Dermis lymphatic vessel endothelial cell (primary cell): ENCODE measurements at places on chromosomes 6 and 20. TPM values are rescaled to one million over a fixed set of nuclear protein-coding genes. Genes with fewer than 3 reads are reported as not detected.

The ZNF831 gene
- total RNA-seq = 0.17 and 0.22 TPM in 2 replicates

The ID1 gene
- total RNA-seq = 1,048 and 1,208 TPM in 2 replicates

The MLN gene
- not detected in 2 replicates for total RNA-seq

The SLC22A7 gene
- not detected in 2 replicates for total RNA-seq

The PRL gene
- not detected in 2 replicates for total RNA-seq

The HEY2 gene
- under 0.01 and 0.09 TPM in 2 replicates for total RNA-seq

The SLC22A16 gene
- under 0.01 TPM in 1 of 2 replicates, not detected in the other for total RNA-seq

The PI3 gene
- not detected in 2 replicates for total RNA-seq

The IL20RA gene
- total RNA-seq = 0.22 and 0.26 TPM in 2 replicates

The HSPA12B gene
- 5.9 and 14.2 TPM in 2 replicates for total RNA-seq

The RNF146 gene
- 36.0 and 47.8 TPM in 2 replicates for total RNA-seq

The SS18L1 gene
- 8.7 and 10.3 TPM in 2 replicates for total RNA-seq

The SAPCD1 gene
- total RNA-seq = 2.2 and 8.0 TPM in 2 replicates

The OPRL1 gene
- 1.6 and 2.2 TPM in 2 replicates for total RNA-seq

The C6orf47 gene
- 22.6 and 24.2 TPM in 2 replicates for total RNA-seq

The SLC4A11 gene
- 7.8 and 8.9 TPM in 2 replicates for total RNA-seq

The AGPAT4 gene
- 11.5 and 12.9 TPM in 2 replicates for total RNA-seq

The ADGB gene
- total RNA-seq = not detected in 2 replicates

The PCSK2 gene
- not detected in 2 replicates for total RNA-seq

The PLCB4 gene
- 4.0 and 4.8 TPM in 2 replicates for total RNA-seq

The SNRPB gene
- total RNA-seq = 212 and 228 TPM in 2 replicates

The TDRD6 gene
- under 0.01 TPM in 1 of 2 replicates, not detected in the other for total RNA-seq

The CGAS gene
- total RNA-seq = 0.69 and 0.98 TPM in 2 replicates
